ENCODE measurements at places on chromosomes 5 and 9.

DNA sequence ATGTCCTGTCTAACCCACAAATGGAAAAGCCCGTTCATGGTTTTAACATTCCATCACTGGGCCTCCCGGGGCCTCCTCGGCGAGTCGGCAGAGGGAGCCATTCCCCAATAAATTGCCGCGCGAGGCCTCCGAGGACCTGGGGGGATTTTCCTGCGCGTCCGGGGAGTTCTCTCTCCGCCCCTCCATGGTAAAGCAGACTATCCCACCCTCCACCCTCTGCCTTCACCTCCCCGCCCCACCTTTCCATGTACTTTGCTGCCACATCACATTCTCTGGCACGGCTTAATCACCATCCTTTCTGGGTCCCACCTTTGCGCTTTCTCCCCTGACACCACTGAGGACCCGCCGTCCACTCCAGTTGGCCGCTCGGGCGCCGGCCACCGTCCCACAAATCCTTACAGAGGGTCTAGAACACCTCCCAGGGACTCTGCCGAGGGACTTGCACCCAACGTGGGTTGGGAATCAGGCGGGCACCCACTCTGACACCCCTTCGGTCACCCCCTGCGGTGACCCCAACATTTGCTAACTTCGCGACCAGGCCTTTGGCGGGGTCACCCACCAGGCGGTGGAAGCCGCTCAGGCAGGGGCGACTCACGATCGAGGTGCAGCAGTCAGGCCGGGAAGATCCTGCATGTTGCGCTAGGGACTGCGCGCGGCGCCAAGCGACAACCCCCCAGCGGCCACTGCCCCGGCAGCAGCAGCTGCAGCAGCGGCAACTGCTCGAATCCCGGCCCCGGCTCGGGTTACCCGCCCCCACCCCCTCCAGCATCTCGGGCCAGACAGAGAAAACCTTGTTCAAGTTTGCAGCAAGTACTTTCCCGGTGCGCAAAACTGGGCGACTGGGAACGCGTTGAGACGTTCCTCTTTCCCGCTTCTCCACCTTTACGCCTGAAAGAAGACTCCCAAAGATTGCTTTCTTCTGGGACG lies at the start of gene MEGF10:
Gene MEGF10 (plus strand): TSS at position 778 of the 927 bp plus-strand sequence. CDS start 40,513 bp downstream, outside the sequence.
- DNase-seq: no peak

GRCh38 chr9:108698231-108698630 lies 157.6 kb downstream of the ACTL7B start:
- no peak for DNase-seq

- DNase-seq: no peak
These were observed 365.7 kb downstream of the SPATA31D1 start for GRCh38 chr9:82354279-82354659.

GRCh38 chr9:125878164-125878631 lies 131.0 kb downstream of the PBX3 start:
- DNase-seq: no peak

- no peak for DNase-seq
These were observed 75.2 kb upstream of the COX7C start for GRCh38 chr5:86542532-86542931.

- DNase-seq: no peak
These were observed 144.9 kb downstream of the GIN1 start for GRCh38 chr5:102975045-102975444.

DNA sequence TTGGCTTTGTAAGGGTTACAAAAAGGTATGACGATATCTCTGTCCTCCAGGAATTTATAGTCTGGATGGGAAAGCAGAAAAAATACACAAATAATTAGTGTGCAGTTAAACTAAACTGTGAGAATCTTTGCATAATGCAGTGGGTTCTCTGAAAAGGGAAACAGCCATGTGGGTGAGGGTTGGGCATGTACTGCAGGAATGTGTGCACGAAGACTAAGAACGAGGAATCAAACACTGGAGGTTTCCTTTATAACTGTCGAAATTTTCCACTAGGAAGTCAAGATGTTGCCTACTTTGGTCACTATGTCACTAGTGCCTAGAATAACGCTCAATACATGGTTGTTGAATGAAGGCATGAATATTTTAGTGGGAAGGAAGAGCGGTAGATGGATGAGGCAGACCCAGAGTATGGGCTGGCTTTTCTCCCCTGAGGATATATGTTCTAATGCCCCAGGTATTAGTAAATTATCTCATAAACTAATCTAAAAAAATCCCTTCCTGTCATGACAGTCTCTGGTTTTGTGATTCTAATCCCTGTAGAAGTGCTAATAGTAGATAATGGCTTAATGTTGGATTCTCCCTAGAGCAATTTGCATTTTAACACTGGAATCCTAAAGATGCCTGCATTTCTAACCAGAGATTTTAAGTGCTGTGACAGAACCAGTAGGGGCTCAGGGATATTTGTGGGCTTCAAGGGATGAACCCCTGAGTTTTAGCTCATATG lies 227.3 kb downstream of the NMUR2 start:
- DNase-seq: no peak

DNA sequence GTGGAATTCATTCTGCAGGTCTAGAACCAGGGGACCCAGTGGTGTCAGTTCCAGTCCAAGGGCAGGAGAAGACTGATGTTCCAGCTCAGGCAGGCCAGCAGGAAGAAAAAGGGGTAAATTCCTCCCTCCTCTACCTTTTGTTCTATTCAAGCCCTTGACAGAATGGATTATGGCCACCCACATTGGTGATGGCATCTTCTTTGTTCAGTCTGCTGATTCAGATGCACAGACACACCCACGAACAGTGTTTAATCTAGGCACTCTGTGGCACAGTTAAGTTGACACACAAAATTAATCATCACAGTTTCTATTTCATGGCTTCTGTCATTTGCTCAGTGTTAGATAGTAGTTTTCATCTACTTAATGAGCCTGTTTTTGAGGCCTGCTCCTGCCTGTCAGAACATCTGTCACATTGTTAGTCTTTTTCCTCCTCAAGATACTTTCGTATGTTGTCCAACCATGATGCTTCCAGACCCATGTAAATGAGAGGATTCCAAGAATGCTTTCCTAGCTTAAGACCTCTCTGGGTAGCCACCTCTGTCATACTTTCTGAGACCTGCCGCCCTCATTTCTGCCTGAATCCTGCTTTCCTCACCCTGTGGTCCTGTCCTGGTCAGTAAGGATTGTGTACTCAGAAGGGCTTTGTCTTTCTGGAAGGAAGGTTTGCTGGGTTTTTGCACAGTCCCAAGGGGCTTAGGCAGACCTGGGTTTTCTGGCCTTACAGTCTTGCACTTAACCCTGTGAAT lies 72.5 kb downstream of the SPIN1 start:
- DNase-seq: no peak

DNA sequence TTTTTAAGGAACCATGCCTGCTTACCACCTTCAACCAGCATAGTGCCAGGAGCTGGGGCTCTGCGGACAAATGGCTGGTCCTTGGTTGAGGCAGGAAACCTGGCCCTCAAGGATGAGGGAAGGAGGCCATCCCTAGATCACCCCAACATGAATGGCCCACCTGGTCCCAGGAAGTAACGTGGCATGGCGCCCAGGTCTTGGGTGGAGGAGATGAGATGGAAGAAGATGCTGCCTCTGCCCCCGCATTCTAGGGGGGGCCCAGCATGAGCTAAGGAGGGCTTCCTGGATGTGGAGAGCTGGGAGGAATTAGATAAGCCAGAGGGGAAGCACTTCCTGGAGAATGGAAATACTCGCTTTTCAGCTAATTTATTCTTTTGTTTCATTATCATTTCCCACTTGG lies 95.0 kb downstream of the DAB2IP start:
- DNase-seq: no peak

- no peak for DNase-seq
These were observed 70.1 kb upstream of the STARD4 start for GRCh38 chr5:111582451-111582850.

Data from memory B cell (primary cell).